ENCODE measurements at places on chromosomes 3 and 15. TPM values are rescaled to one million over a fixed set of nuclear protein-coding genes. Genes with fewer than 3 reads are reported as not detected.

Gene WDR49
- 0.20 TPM for total RNA-seq

Gene RTP3
- total RNA-seq = not detected

Gene CPN2
- total RNA-seq = not detected

Gene CTXN2
- not detected for total RNA-seq

Gene P2RY1
- total RNA-seq = 0.39 TPM
